A549 treated with CpdA at 1 μM for 4 hours (cell line): ENCODE measurements at places on chromosomes 5 and 9. TPM values are rescaled to one million over a fixed set of nuclear protein-coding genes. Genes with fewer than 3 reads are reported as not detected.

FBXL7 gene
- 1.3 to 1.8 TPM (median 1.6 TPM) in 5 replicates for total RNA-seq

OR2K2 gene
- total RNA-seq: not detected in 5 replicates

NUTM2F gene
- total RNA-seq: not detected in 5 replicates

GPX8 gene
- 38.0 to 48.1 TPM (median 38.8 TPM) in 5 replicates for total RNA-seq

SLC9A3 gene
- 2.1 to 2.5 TPM (median 2.4 TPM) in 5 replicates for total RNA-seq

TRIM32 gene
- total RNA-seq: 20.6 to 23.2 TPM (median 21.8 TPM) in 5 replicates

GABRB2 gene
- total RNA-seq: not detected in 5 replicates

F2R gene
- total RNA-seq: 35.2 to 56.9 TPM (median 52.2 TPM) in 5 replicates

KCNV2 gene
- not detected in 5 replicates for total RNA-seq

CTNND2 gene
- not detected in 5 replicates for total RNA-seq

ABO gene
- not detected in 5 replicates for total RNA-seq

F2RL1 gene
- total RNA-seq: 238 to 332 TPM (median 276 TPM) in 5 replicates

NXNL2 gene
- total RNA-seq: 0.54 to 1.2 TPM (median 0.95 TPM) in 5 replicates

GABBR2 gene
- 0.09 to 1.7 TPM (median 0.50 TPM) in 5 replicates for total RNA-seq

ZMAT2 gene
- total RNA-seq: 81.8 to 121 TPM (median 90.3 TPM) in 5 replicates

PRLR gene
- 0.08 to 0.15 TPM (median 0.11 TPM) in 4 of 5 replicates, not detected in the other for total RNA-seq

SLIT3 gene
- 13.2 to 21.0 TPM (median 19.6 TPM) in 5 replicates for total RNA-seq

PCDHGA11 gene
- total RNA-seq: 0.02 TPM in 1 of 5 replicates, not detected in the others

SPATA31C1 gene
- total RNA-seq: not detected in 5 replicates

ZNF454 gene
- total RNA-seq: not detected in 5 replicates

BRD3OS gene
- 14.8 to 19.0 TPM (median 16.9 TPM) in 5 replicates for total RNA-seq

TMEM171 gene
- total RNA-seq: 3.9 to 6.9 TPM (median 4.9 TPM) in 5 replicates

HMCN2 gene
- 0.03 to 0.14 TPM (median 0.08 TPM) in 5 replicates for total RNA-seq

WDR38 gene
- total RNA-seq: 0.12 to 0.17 TPM (median 0.14 TPM) in 3 of 5 replicates, not detected in the others

RORB gene
- total RNA-seq: not detected in 5 replicates

TMEFF1 gene
- 0.23 to 1.5 TPM (median 1.0 TPM) in 5 replicates for total RNA-seq

POU5F2 gene
- 0.01 to 0.02 TPM in 2 of 5 replicates, not detected in the others for total RNA-seq

NUDT12 gene
- total RNA-seq: 1.7 to 2.3 TPM (median 1.9 TPM) in 5 replicates

ZFP2 gene
- total RNA-seq: 0.03 to 0.07 TPM in 2 of 5 replicates, not detected in the others
